CD4-positive, alpha-beta T cell (primary cell): ENCODE measurements at places on chromosomes 7 and 10. TPM values are rescaled to one million over a fixed set of nuclear protein-coding genes. Genes with fewer than 3 reads are reported as not detected.

The IRF5 gene
- 1.8 TPM for total RNA-seq

The LSM5 gene
- total RNA-seq, result 28.7 TPM

The EGFR gene
- not detected for total RNA-seq

The C10orf53 gene
- total RNA-seq, result not detected

The DYNC1I1 gene
- total RNA-seq, result 0.08 TPM

The CHRM2 gene
- total RNA-seq, result not detected

DNA sequence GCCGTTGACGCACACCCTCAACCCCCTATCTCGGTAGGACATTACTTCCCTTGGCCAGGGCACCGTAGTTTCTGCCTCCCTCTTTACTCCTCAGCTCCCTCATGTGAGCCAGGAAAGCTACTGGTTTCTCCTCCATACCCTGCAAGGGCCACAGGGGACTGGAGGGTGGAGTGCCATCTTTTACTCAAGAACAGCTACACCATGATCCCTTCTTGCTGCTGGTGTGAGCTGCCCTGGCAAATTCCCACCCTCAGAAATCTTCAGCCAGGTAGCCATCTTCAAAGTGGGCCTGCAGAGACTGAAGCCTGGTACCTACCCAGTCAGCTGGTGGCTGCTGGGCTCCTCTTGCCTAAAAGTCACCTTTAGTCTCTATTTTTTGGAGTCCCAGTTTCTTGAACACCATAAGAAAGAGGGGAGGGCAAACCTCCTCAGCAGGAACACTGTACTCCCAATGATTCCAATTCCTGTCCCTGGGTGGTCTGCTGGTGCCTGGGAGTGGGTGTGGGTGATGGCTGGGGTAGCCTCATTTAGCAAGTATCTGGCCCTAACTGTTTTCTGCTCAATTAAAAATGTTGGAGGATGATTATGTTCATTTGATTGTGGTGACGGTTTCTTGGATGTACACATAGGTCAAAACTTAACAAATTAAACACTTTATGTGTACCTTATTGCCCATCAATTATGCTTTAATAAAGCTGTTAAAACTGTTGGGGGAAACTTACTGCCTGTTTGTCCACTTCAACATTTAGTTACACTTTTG lies 105.0 kb upstream of the NPY start:
- H3K4me1 ChIP-seq, result no peaks in the 10 kb centered on the region
- peaks cover 2% of the 10 kb centered on the region for H3K27me3 ChIP-seq
- H3K36me3 ChIP-seq, result no peaks in the 10 kb centered on the region
- DNase-seq, result no peak
- H3K27ac ChIP-seq, result no peak overlapping the region

- peaks cover 42% of the 10 kb centered on the region for H3K4me1 ChIP-seq
- H3K4me3 ChIP-seq, result no peak overlapping the region
- DNase-seq, result no peak
- peaks cover 34% of the 10 kb centered on the region for H3K36me3 ChIP-seq
These were observed 4.7 kb downstream of the BAZ1B start for GRCh38 chr7:73517241-73517995.

- H3K27ac ChIP-seq, result no peak overlapping the region
- H3K4me3 ChIP-seq, result no peak overlapping the region
- DNase-seq, result no peak
- H3K27me3 ChIP-seq, result no peaks in the 10 kb centered on the region
These were observed 17.7 kb downstream of the ACSM6 start for GRCh38 chr10:95211606-95212279.

DNA sequence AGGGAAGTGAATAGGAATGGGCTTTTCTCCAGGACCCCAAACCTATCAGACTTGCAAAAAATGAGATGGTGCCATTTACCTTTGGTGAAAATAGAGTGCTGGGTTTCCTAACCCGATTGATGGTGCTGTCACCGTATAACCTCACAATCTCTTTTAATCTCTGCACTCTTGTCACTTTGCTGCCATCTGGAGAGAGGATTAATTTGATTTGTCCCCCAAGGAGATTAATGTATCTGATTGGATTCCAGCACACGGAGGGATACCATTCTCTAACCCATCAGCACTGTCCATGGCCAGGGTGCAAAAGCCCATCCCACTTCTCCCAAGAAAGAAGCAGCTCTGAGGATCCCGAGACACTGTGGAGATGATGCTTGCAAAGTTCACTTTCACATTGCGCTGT lies 86.3 kb upstream of the NFE2L3 start:
- H3K4me1 ChIP-seq, result peaks cover 5% of the 10 kb centered on the region
- no peaks in the 10 kb centered on the region for H3K36me3 ChIP-seq
- H3K27me3 ChIP-seq, result peaks cover 7% of the 10 kb centered on the region
- no peak for DNase-seq

- no peaks in the 10 kb centered on the region for H3K36me3 ChIP-seq
- no peaks in the 10 kb centered on the region for H3K4me1 ChIP-seq
- DNase-seq, result no peak
- no peaks in the 10 kb centered on the region for H3K27me3 ChIP-seq
These were observed 17.7 kb downstream of the CHST3 start for GRCh38 chr10:71981876-71982230.

GRCh38 chr10:44035474-44036197 lies 349.3 kb downstream of the CXCL12 start:
- no peaks in the 10 kb centered on the region for H3K36me3 ChIP-seq
- H3K27ac ChIP-seq, result no peak overlapping the region
- H3K4me3 ChIP-seq, result no peak overlapping the region
- H3K27me3 ChIP-seq, result peaks cover 4% of the 10 kb centered on the region
- DNase-seq, result no peak

DNA sequence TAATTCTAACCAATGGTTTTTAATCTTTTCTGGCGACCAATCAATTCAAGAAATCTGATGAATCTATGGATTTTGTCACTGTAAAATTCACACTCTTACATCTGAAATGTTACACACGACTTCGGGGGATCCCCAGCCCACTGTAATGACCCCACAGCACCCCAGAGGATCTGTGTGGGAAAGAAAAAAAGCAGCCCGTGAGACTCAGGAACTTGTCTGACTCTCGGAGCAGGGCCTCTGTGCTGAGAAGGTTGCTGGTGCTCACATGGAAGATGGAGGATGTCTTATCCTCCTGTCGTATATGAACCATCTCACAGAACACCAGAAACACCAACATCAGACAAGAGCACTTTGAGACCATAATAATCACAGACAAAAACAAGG lies 228.4 kb upstream of the INHBA start:
- no peaks in the 10 kb centered on the region for H3K4me1 ChIP-seq
- no peaks in the 10 kb centered on the region for H3K36me3 ChIP-seq
- H3K27me3 ChIP-seq, result peaks cover 4% of the 10 kb centered on the region
- no peak overlapping the region for H3K27ac ChIP-seq

DNA sequence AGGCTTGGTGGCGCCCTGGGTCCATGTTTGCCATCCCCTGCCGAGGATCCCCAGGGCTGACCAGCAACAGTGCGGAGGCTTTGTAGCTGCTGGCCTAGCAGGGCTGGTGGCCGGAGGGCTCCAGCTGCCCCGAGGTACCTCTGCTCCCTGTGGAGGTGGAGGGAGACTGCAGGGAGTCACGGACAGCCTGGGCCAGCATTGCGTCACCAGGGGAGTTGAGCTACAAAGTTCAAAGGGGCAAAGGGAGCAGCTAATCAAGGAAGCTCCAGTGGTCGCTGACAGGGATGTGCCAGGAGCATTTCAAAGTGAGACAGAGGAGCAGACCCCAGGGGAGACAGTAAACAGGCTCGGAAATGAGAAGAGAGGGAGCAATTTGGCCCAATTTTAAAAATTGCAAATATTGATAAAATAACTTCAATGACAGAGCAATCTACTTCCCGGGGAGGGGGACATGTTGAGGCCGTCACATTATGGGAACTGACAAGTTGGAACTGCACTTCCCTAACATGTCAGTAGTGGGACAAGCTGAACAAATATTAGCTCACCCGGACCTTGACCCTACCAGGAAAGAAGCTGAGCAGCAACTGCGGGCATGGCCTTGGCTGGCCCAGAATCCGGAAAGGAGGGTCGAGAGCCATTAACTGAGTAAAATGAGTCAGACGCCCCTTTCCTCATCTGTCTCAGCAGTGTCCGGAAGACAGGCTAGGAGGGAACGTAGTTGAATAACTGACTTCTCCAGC lies 39.4 kb downstream of the BTBD16 start:
- DNase-seq, result no peak
- H3K4me1 ChIP-seq, result no peaks in the 10 kb centered on the region
- H3K36me3 ChIP-seq, result no peaks in the 10 kb centered on the region
- H3K27ac ChIP-seq, result no peak overlapping the region
- no peak overlapping the region for H3K4me3 ChIP-seq
- peaks cover 4% of the 10 kb centered on the region for H3K27me3 ChIP-seq
